Cardiac muscle cell (in vitro differentiated cells and primary cell): ENCODE measurements at places on chromosomes 6 and 20.

DNA sequence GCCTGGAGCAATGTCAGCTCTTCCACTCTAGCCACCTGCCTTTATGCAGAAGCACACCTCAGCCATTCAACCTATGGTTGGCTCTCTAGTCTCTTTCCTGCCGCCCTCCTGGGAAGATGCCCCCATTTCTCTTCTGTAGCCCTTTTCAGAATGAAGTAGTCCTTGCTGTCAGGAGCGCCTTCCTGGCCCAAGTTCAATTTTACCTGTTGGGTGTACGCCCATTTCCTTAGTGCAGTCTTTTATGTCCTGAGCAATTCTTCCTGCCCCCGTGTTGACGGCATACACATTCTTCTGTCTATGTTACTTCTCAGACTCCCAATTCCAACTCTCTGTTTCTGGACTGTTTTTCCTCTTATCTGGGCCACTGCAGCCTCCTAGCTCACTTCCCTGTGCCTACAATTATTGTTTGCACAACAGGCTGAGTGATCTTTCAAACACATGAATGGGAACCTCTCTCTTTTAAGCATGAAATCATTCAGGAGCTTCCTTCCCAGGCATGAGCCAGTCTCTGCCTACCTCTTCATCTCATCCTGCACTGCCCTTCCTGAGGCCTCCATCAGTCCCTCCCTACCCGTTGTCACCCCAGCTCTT is 389.2 kb downstream of the CD83 start:
- DNase-seq, result no peak

- DNase-seq, result no peak
These were observed 315.3 kb upstream of the SLC35B3 start for GRCh38 chr6:8750627-8751026.

DNA sequence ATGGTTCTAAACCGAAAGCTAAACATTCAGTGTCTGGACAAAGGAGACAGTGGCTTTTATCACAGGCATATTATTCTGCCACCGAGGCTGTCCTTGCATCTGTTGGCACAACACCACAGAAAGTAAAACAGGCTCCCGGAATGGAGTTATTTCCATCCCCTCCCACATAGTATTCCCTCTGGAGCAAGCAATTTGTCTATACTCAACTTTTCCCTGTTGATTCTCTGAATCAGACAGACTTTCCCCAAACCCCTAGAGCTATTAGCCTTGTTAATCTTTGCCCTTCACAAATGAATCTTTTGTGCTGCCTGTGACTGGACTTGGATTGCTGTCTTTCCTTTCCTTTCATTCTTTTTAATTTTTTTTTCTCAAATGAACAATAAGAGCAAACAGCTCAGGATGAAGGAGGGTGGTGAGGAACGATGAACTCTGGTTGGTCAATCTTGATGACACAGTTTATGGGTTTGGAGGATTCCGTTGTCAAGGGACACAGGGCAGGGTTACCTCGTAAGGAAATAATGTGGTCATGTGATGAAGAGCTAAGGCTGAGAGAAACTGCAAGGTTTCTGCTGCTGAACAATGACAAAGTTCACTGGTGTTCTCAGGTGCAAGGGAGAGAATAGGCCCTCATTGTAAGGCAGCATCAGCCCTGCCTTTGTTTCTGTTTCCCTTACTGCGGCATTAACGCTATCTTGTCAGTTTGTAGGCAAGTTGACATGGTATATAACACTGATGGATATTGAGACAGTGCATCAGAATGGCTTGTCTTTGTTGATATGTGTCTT is 275.0 kb upstream of the BMP2 start:
- DNase-seq, result peak; percentile 47

- DNase-seq, result peak; percentile 64
These were observed 136.8 kb downstream of the ALDH8A1 start for GRCh38 chr6:134813146-134813545.

GRCh38 chr6:39792540-39793450 is 619 bp downstream of the DAAM2 start:
- no peak for DNase-seq

GRCh38 chr6:87728706-87729105 is 26.7 kb upstream of the AKIRIN2 start:
- DNase-seq, result no peak

DNA sequence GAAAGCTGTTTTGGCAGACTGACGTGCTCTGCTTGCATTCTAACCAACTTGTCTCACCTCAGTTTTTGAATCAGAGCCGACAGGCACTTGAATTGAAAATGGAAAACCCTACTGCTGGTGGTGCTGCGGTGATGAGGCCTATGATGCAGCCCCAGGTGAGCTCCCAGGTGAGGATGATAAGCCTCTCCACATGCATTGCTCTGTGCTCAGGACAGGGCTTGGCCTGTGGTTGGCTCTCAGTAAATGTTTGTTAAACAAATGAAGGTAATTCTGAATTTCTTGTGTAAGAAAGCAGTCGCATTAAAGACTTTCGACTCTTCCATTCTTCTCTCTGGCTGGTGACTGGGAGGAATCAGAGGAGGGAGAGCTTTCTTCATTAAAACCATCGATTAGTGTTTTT is 136.3 kb downstream of the SULF2 start:
- no peak for DNase-seq

- DNase-seq, result peak; percentile 84
These were observed 154.7 kb upstream of the LAMP5 start for GRCh38 chr20:9359561-9360308.

DNA sequence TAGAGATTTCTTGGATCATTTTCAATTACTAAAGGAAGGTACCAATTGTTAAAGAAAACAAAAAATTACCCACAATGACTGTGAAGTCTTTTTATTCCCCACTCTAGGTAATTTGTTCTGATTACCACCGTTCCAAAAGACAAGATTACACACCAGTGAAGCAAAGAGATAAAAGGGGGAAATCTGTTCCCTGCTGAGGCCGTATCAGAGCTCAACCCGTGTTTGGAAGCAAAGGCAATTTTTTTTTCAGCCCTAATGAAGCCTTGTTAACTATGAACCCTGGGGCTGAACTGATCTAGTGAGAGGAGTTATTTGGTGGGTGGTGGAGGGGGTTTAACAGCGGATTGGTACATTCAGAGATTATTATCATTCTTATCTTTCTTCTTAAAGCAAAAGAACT is 128.5 kb downstream of the ALDH8A1 start:
- no peak for DNase-seq

GRCh38 chr6:70371454-70372105 is 41.7 kb upstream of the FAM135A start:
- peak; percentile 80 for DNase-seq

- no peak for DNase-seq
These were observed 42.7 kb downstream of the IRAK1BP1 start for GRCh38 chr6:78910010-78910409.

DNA sequence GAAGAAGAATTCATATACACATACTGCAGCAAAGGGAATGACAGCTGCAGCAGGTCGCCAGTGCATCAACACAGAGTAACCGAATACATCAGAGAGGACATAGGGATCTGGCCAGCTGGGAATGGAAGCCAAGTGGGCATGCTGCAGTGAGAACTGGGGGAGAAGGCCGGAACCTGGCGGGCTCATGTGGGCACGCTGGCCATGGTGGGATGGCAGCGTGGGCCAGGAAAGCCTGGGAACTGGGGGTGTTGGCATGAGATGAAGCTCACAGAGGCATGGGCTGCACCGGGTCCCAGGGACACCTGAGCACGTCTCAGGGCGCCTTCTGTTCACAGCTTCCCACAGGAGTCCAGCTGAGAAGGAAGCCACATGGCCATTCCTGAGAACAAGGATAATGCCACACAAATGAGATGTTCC is 139.5 kb upstream of the AGPAT4 start:
- no peak for DNase-seq

- DNase-seq, result no peak
These were observed 80.5 kb upstream of the IFNGR1 start for GRCh38 chr6:137299681-137300080.

- DNase-seq, result no peak
These were observed 305.8 kb upstream of the PRDM1 start for GRCh38 chr6:105780146-105780860.

GRCh38 chr6:98775205-98775604 is 59.2 kb upstream of the POU3F2 start:
- peak; percentile 12 for DNase-seq

DNA sequence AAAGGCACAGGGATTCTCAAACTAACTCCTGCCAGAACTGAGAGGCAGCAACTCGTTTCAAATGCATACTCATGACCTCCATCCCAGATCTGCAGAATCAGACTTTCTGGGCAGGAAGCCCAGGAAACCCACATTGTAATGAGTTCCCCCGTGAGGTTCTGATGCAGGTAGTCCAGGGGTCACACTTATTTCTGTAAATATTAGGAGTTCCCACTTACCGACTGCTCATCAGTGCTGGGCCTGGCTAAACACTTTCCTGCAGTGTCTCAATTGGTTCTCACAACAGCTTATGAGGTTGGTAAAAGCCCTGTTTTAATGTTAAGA is 11.6 kb downstream of the DUSP15 start:
- DNase-seq, result no peak

GRCh38 chr20:41278936-41279335 is 38.6 kb downstream of the ZHX3 start:
- DNase-seq, result no peak

DNA sequence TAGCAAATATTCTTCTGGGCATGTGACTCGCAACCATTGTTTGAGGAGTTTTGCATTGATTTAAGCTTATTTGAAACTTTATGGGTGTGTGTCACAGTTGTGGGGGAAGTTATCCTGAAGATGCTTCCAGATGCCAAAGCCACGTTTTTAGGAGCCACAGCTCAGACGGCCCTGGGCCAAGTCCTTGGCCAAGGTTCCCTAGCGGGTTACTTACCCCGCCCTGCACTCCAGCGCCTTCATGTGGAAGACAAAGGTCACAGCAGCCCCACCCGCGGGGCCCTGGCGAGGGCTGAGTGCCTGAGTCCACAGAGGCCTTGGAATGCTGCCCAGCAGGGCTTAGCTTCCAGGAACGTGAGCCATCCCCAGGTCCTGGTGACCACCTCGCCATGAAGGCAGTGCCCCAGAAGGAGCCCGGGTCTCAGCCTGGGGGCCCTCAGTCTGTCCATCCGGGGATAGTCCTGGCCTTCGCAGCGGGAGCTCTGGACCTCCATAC is 308.3 kb downstream of the CDH4 start:
- DNase-seq, result peak; percentile 2

GRCh38 chr6:147283460-147283859 is 79.2 kb downstream of the STXBP5 start:
- DNase-seq, result no peak

DNA sequence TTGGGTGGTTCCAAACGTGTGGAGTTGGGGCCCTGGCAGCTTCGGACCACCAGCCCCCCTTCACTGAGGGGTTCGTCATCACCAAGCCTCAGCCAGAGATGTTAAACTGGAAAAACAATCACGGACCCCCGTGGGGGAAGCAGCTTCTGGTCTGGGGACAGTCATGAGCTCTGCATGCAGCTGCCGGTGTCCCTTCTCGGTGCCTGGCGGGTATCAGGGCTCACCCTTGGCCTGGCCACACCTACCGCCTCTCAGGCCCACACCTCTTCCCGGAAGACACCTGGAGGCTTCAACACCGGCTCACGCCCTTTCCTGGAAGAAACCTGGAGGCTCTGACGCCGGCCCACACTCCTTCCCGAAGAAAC is 77.8 kb upstream of the BHLHE23 start:
- no peak for DNase-seq

DNA sequence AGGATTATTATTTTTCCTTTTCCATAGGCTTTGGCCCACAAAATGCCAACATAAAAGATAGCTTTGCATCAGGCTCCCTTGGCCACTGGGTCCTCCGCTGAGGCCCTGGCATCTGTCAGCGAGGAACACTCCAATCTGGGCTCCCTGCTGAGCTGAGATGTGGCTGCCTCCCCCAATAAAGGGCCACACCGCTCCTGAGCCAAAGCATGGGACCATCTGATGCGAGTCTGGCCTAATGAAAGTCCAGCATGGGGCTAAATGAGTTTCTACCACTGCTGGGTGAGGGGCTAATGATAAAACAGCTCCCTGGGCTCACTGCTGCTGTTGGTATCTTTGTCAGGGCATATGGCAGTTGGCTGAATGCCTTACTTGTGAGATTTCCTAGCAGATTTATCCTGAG is 817.5 kb upstream of the SLC35B3 start:
- DNase-seq, result no peak

DNA sequence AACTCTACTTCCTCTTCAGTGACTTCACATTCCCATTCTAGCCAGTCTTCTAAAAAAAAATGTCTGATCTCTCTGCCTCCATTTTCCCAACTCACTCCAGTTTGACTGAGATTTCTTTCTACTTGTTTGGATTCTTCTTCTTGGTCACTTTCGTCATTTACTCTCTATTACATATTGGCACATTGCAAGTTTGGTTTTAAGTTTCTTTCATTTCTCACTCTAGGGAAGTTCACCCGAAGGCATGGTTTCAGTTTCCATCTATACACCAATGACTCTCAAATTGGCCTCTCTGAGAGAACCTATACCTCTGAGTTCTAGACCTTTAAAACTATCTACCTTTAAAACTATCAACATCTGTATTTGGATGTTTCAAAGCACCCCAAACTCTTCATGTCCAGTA is 51.3 kb downstream of the CD109 start:
- DNase-seq, result no peak

DNA sequence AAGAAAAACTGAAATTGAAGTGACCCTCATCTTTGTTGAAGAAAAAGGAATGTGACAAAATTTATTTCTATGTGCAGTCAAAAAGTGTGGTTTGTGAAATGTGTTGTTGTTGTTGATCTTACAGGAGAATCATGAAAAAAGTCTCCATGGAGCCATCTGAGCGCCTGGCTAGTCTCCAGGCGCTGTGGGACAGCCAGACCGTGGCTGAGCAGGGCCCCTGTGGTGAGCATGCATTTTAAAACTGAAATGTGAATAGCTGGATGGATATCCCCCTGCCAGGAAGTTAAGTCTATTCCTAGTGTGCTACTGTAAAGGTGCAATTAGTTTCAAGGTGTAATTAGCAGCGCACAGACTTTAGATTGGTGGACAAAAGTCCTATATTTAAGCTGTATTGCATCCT is 170.6 kb downstream of the CARMIL1 start:
- peak; percentile 6 for DNase-seq

- no peak for DNase-seq
These were observed 13.0 kb upstream of the F13A1 start for GRCh38 chr6:6333501-6333900.

DNA sequence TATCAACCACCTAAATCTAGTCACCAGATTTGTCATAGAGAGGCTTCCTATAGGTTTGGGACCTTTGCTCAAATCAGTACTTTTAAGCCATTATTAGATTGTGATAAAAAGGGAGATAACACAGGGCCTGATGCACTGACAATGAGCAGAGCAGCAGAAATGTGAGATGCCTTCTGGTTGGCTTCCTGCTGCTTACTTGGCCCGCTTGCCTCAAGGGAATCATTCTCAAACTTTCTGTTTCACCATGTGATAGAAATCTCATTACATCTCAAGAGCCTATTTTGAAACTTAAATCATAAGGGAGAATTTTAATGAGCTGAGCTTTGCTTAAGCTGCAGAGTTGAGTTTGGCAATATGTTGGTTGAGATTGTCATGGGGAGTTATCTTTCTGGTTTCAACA is 606.0 kb downstream of the DHX35 start:
- no peak for DNase-seq

DNA sequence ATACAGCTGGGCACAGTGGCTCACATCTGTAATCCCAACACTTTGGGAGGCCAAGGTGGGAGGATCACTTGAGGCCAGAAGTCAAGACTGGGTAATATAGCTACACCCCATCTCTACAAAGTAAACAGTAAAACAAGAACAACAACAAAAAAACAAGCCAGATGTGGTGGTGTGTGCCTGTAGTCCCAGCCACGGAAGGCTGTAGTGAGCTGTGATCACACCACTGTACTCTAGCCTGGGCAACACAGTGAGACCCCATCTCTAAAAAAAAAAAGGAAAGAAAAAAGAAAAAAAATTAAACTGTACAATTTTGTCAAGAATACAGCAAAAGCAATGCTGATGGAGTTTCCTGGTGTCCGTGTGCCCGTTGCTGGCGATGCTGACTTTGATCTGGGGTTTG is 47.2 kb upstream of the SLCO4A1 start:
- no peak for DNase-seq

GRCh38 chr6:147434516-147434915 is 74.0 kb upstream of the SAMD5 start:
- DNase-seq, result peak; percentile 5
